CD8-positive, alpha-beta T cell (primary cell): ENCODE measurements at places on chromosomes 12 and 14.

GRCh38 chr12:54338698-54339296 lies 13.9 kb downstream of the COPZ1 start:
- no peak for DNase-seq

GRCh38 chr12:13592063-13592942 lies 389.1 kb downstream of the GRIN2B start:
- no peak for DNase-seq

- peak; percentile 27 for DNase-seq
Measured at GRCh38 chr12:21438643-21439042, 1.2 kb downstream of the PYROXD1 start.

DNA sequence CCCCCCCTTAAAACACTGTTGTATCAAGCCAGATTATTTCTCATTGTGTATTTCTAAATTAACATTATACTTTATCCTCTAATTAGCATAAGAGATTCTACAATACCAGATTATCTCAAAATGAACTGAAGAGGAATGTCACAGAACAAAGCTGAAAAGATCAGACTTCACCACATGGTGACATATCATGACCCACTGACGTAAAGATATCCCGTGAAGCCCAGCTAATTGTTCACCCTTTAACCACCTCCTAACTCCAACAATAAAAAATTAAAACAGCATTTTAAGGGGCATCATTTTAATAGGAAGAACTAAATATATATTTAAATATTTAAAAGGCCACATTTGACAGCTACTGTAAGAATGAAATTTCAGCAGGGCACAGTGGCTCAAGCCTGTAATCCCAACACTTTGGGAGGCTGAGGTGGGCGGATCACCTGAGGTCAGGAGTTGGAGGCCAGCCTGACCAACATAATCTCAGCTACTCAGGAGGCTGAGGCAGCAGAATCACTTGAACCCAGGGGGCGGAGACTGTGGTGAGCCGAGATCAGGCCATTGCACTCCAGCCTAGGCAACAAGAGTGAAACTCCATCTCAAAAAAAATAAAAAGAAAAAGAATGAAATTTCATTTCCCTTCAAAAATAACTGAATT lies 29.0 kb downstream of the CDK17 start:
- no peak for DNase-seq

DNA sequence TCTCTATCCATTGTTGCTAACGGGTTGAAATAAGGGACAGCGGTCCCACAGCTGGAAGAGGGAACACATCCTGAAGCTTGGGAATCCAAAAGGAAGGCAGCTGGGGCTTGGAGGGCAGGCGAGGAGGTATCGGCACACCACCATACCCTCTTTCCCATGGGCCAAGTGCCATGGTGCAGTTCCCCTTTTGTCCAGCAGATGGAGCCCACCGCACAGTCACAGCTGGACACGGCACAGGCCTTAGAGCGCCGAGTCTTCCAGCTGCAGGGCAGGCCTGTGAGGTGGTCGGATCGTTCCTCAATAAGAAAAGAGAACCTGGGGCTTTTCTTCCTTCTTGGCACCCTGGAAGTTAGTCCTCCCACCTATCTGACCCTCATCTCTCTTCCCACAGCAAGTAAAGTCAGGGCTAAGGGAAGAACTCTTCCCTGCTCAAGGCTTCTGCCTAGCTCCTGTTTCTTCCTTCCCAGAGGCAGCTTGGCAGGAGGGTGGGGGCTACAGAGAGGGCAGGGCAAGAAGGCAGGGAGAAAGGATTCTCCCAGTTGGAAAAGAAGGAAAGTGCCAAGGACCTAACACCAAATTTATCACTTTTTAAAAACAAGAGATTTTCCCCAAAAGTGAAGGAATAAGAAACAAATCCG lies 8.6 kb downstream of the PPP1R1A start:
- peak; percentile 67 for DNase-seq

- no peak for DNase-seq
Measured at GRCh38 chr12:104737791-104738301, 220.2 kb downstream of the SLC41A2 start.

DNA sequence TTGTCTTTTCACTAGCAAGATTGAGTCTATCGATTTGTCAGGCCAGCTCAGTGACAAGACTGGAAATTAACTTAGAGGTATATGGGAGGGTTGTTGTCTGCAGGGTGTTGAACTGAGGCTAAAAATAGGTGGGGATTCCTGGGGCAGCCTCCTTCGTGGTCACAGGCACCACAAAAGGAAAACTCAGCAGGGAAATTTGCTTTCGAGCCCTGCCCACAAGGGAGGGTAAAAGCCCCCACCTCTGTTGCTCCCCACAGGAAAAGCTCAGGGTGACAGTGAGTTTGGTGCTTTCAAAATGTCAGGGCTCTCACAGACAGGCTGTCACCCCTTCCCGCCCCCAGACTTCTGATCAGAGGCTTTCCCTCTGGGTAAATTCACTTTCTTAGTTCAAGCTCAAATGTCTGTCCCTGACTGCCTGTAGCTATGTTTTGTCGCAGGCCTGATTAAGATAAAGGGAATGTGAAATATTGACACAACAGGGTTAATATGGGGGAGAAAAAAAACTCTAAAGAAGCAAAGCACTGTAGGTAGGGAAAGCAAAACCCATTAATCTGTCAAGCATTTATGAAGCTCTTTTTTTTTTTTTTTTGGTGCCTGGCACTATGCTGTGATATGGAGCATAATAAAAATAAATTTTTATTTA lies 11.7 kb upstream of the NFKBIA start:
- DNase-seq = peak; percentile 35

GRCh38 chr14:60981633-60982455 lies 799 bp downstream of the SLC38A6 start:
- DNase-seq = no peak

GRCh38 chr14:21987937-21988336 lies 314.3 kb upstream of the OR4E1 start:
- no peak for DNase-seq

DNA sequence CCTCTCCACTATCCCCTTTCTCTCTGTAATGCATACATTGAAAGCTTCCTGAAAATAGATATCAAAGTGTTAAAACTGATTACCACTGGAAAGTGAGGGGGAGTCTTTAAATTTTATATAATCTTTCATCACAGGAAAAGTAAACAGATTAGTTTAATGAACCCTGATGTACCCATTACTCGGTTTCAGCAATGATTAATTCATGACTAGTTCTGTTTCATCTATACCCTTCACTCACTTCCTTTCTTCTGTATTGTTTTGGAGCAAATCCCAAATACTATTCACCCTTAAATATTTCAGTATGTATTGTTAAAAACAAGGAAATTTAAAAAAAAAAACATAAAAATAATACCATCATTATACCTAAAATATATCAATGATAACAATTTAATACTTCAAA lies 67.3 kb upstream of the TMCC3 start:
- no peak for DNase-seq

DNA sequence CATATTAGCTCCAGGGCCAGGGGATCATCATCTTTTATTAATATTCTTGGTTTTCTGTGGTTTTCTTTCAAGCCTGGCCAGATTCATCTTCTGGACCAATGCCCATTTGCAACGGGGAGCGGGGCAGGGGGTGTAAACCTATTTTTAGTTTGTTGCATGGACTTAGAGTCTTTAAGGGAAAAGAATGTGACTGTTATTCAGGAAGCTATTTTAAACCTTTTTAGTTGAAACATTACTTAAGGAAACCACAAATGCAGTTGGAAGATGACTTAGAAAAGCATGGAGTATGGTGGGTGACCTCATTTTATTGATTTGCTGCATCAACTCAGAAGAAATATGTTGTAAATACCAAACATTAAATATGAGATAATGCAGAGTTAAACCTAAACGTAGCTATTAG lies 368.4 kb upstream of the E2F7 start:
- no peak for DNase-seq

DNA sequence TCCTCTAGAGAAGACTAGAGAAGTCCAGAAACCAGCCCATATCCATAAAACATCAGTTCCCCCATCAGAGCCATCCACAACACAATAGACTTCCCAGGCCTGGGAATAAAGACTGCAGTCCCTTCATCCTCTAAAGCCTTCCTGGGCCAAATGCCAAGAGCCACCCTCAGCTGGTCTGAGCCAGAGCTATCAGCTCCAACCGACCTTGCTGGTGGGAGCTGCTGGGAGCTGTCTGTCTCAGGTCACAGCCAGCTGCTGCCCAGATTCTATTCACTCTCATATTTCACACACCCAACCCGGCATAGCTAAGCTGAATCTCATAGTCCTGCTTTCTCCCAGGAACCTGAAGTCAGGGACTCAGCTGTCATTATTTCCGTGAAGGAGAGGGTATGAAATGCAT lies 10.9 kb upstream of the TFCP2 start:
- no peak for DNase-seq

DNA sequence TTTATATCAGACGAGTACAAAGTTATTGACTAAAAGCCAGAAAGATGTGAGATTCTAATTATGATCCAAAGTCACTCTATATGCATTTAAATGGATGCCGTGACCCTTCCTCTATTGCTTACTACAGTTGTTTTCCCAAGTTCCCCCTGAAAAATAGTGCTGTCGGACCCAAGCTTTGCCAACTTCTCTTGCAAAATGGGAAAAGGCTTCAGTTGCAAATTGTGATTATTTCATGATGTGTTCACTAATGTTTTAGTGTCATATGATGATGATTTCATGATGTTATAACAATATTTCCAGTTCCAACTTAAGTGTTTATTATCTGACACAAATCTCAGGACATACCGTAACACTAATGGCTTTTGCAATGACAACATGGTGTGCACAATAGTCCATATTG lies 534.6 kb upstream of the ATP2B1 start:
- DNase-seq = no peak

DNA sequence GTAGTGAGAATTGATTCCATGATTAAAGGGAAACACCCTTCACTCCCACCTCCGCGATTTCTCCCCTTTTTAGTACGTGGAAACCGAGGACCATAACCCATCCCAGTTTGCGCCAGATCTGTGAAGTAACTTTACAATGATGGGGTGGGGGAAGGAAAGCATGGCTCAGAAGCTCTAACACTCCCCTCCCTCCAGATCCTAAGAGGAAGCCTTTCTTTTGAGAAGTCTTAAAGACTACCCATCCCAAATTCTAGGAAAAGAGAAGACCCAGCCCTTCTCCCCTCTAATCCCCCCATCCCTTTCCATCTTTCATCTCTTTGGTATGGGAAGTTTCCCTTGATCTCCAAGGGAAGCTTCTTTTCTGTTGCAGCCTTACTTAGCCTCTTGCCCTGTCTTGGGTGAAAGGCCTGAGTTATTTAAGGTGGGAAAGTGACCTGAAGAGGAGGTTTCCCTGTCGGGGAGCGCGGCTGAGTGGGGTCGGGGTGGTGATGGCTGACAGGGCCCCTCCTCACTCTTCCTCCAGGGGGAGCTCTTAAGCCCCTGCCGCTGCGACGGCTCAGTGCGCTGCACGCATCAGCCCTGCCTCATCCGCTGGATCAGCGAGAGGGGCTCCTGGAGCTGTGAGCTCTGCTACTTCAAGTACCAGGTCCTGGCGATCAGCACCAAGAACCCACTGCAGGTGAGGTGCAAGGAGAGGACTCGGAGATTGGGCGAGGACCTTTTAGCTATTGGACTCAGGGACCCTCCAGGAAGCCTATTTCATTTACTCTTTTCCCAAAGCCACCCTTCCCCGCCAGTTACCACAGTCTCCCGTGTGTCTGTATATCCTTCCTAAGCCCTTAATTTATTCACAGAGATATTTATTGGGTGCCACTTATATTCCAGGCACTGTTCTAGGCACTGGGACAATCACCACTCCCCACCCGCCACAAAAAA lies 1.8 kb downstream of the MARCHF9 start:
- DNase-seq = peak; percentile 60

- no peak for DNase-seq
Measured at GRCh38 chr14:103899316-103899715, 28.9 kb upstream of the TDRD9 start.

DNA sequence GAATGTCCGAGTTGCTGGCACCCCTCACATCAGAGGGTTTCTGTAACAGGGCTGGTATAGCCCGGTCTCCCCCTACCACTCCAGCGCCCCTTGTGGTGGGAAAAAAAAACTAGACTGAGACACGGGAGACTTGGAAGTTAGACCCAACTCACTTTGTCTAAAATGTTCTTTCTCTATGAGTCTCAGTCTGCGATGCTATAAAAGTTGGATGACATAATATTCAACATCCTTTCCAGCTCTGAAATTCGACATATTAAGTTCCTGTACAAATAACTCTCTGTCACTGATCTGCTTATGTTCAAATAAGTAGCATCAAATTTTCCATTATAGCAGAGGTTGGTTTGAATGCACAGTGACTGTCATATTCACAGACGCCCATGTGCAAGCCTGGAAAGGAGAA lies 25.7 kb upstream of the TC2N start:
- no peak for DNase-seq
